ENCODE measurements at places on chromosomes 7 and 10. TPM values are rescaled to one million over a fixed set of nuclear protein-coding genes. Genes with fewer than 3 reads are reported as not detected.

Gene IL2RA
- not detected for total RNA-seq

Gene ZSCAN21
- total RNA-seq = 11.5 TPM

Gene CCL24
- not detected for total RNA-seq

Gene MSS51
- total RNA-seq = 22.4 TPM

Gene CTTNBP2
- 1.6 TPM for total RNA-seq

Gene SEC31B
- 2.6 TPM for total RNA-seq

Gene HMX2
- total RNA-seq = not detected

Gene IFIT1B
- 2.1 TPM for total RNA-seq

Gene LAMTOR4
- 73.1 TPM for total RNA-seq

Gene WNT8B
- total RNA-seq = not detected

Gene ADK
- 28.2 TPM for total RNA-seq

Gene ANKRD30A
- not detected for total RNA-seq

Gene CRHR2
- under 0.01 TPM for total RNA-seq

Gene FAM131B
- total RNA-seq = 1.0 TPM

Gene PPIF
- total RNA-seq = 9.9 TPM

Gene HOXA5
- total RNA-seq = 4.2 TPM

Data from skeletal muscle tissue (tissue), 5 donors.